NCI-H2081 treated with DMSO at 0.1 percent for 48 hours (cell line): ENCODE measurements at places on chromosomes 6 and 20.

DNA sequence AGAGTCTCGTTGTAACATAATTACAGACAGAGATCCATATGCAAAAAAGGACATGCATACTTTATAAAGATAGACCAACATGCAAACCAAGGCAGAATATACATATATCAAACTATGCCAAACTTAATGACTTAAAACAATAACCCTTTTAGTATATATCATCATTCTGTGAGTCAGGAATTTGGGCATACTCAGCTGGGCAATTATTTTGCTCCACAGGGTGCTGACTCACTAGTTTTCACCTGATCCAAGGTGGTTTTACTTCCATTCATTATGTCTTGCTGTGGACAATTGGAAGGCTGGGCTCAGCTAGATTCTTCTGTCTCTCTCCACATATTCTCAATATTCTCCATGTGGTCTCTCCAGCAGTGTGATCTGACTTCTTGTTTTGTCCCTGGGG is 41.2 kb upstream of the RNF146 start:
- no peak for DNase-seq

DNA sequence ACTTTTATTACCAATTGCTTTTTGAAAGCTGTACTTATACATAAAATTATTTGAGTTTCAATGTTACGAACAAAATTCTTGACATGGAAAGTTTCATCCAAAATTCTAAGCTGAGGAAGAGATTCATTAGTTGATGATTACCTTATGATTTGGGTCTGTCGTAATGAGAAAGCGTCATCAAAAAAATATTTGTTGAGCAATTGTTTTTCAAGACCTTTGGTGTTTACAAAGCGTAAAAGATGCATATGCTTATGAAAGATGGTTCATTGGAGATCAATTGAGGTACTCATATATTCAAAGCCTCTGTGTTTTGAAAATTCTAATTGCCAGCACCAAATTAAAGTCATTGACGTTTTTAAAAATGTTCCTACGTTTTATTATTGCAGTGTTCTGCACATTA is 110.5 kb upstream of the DOK5 start:
- no peak for DNase-seq

- DNase-seq = no peak
These were observed 69.4 kb downstream of the CPNE5 start for GRCh38 chr6:36769676-36770499.

GRCh38 chr6:41040101-41040939 is 1.3 kb upstream of the UNC5CL start:
- no peak for DNase-seq

DNA sequence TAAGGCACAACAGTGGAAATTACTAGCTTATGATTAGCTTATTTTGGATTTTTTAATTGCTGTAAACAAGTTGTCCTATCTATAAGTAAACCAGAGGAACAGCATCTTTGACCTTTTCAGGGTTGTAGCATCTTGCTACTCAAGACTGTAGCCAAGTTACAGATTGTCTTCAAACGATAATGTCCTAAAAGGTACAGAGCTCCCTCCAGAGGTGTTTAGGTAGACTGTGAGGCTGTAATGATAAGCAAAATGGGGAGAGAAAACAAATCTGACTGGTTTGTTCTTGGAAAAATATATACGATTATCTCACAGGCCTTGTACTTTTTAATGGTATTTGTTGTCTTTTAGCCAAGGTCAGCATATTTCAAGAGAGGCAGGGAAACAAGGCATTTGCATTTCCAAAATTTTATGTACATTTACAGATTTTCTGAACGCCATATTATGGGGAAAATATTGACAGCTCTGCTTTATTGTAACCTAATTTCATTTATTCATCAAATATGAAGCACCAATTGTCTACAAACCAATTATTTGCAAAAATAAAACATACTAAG is 273.4 kb downstream of the MEI4 start:
- no peak for DNase-seq

GRCh38 chr6:151241853-151242252 is 2.1 kb downstream of the AKAP12 start:
- DNase-seq = no peak

- peak; percentile 50 for DNase-seq
These were observed 71.4 kb upstream of the TULP1 start for GRCh38 chr6:35583893-35584688.

- DNase-seq = no peak
These were observed 5.9 kb downstream of the NHSL1 start for GRCh38 chr6:138493413-138493812.

- no peak for DNase-seq
These were observed 47.4 kb upstream of the CCDC28A start for GRCh38 chr6:138726066-138726756.

GRCh38 chr20:33443006-33443511 is 504 bp downstream of the SNTA1 start:
- no peak for DNase-seq

DNA sequence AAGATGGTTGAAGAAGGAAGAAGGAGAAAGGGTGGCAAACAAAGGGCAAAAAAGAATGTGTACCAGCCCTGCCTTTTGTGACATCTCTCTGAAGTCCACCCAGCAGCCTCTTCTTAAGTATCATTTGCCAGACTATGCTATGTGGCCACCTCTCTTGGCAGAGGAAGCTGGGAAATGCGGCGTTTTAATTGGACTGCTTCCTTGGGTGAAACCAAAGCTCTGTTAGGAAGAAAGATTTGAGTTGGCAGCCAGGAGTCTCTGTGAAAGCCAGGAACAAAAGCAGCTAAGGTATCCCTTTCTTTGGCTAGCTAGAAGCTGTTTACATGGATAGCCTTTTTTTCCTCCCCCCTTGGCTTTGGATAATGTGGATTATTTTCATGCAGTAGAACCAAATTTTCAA is 67.5 kb upstream of the GTSF1L start:
- no peak for DNase-seq

DNA sequence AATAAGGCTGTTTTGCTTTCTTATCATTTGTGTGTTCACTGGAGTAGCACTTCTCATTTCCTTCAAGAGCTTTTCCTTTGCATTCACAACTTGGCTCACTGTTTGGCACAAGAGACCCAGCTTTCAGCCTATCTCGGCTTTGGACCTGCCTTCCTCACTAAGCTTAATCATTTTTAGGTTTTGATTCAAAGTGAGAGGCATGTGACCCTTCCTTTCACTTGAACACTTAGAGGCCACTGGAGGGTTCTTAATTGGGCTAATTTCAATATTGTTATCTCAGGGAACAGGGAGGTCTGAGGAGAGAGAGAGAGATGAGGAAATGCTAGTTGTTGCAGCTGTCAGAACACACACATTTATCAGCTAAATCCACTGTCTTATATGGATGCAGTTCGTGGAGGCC is 82.9 kb upstream of the SCAF8 start:
- no peak for DNase-seq

DNA sequence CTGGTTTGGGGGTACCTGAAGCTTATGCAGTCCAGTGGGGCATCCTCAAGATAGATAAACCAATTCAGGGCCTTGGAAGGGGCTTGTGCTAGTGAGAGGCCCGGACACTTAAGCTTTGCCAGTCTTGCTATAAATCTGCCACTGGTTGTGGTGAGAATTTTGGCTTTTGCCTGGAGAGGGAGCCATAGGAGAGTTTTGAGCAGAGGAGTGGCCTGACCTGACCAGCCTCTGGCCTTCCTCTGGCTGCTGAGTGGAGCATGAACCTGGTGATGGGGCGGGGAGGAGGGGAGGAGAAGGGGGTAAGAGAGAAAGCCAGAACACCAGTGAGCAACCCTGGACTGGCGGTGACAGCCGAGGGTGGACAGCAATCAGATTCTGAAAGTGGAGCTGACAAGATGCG is 7.1 kb downstream of the TMEM74B start:
- DNase-seq = no peak

- DNase-seq = no peak
These were observed 313.5 kb downstream of the RFPL4B start for GRCh38 chr6:112660626-112661025.

DNA sequence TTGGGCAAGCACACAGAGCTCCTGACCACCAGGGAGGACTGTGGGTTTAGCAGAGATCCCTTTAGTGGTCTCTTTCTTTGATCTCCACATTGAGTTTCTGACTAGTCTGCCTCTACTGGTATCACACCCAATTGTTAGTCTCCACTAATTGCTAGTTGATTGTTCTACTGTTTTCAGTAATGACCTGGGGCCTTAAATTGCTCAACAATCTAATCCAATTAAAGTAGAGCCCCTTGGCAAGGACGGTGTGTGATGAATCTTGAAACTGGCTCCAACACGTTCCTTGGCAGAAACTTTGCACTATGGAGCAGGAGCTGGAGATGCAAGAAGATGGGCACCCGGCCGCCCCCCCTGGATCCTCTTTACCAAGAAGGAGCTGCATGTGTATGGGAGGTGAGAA is 12.3 kb downstream of the FAM50B start:
- DNase-seq = no peak

DNA sequence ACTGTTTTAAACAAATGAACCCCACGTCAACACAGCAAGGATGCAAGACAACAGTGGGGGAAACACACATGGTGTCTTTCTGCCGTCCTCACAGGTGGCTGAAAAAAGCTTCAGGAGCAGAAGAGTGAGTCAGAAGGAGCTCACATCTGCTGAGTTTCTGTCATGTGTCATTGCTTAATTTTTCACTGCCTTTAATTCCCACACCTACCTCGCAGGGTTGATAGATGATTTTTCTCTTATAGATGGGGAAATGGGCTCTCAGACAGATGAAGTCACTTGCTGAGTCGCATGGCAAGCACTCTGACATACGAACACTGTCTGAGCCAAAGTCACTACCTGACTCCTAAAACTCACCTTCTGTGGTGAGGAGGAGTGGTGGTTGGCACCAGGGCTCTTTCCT is 28.3 kb upstream of the CARMIL1 start:
- DNase-seq = no peak

GRCh38 chr6:139587469-139587868 is 213.0 kb upstream of the CITED2 start:
- DNase-seq = no peak

GRCh38 chr20:47125758-47126591 is 230.5 kb downstream of the ZMYND8 start:
- no peak for DNase-seq

DNA sequence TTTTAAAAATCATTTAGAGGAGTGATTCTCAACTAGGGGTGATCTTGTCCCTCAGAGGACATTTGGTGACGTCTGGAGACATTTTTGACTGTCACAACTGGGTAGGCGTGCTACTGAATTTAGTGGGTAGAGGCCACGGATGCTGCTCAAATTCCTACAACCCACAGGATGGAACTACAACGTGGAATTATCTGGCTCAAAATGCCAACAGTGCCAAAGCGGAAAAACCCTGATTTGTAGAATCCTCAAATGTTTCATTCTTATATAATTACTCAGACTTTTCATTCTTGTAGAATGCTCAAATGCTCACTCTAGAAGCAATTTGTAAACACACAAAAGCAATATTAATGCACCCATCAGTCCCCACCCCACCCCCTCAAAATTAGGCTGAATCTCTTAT is 229.8 kb downstream of the ZMYND8 start:
- DNase-seq = no peak
